Stimulated activated CD8-positive, alpha-beta memory T cell treated with anti-CD3 and anti-CD28 coated beads, Interleukin-4, amount 100 ng/mL, for 1 hour (primary cell): ENCODE measurements at places on chromosomes 13 and 19.

DNA sequence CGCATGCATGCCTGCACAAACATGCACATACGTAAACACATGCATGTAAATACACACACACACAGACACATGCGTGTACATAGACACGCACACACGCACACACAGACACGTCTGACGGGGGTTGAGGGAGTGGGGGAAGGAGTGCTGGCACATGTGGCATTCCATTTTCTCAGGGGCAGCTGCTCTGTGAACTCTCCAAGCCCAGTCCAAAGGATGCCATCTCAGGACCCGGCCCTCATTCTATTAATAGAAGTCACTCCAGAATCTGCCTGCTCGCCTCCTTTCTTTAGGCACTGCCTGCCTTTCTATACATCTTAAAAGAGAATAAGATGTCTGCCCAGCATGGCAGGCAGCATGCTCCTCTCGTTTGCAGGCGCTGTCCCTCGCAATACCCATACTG lies 5.3 kb downstream of the ARHGEF7 start:
- DNase-seq, result no peak

- DNase-seq, result no peak
These were observed 194.8 kb upstream of the ARGLU1 start for GRCh38 chr13:106762708-106763107.

DNA sequence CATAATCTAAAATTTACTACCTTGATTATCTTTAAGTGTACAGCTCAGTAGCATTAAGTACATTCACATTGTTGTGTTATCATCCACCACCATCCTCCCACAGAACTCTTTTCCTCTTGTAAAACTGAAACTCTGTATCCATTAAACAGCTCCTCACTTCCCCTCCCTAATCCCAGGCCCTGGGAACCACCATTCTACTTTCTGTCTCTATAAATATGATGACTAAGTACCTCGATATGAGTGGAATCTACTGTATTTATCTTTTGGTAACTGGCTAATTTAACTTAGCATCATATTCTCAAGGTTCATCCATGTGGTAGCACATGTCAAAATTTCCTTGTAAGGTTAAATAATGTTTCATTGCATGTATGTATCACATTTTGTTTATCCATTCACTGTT lies 49.0 kb upstream of the POMP start:
- DNase-seq, result no peak

GRCh38 chr13:51697855-51698254 lies 106.1 kb downstream of the DHRS12 start:
- DNase-seq, result no peak

- DNase-seq, result no peak
These were observed 19.2 kb downstream of the CEACAM6 start for GRCh38 chr19:41774515-41774980.

GRCh38 chr19:18110609-18111232 lies 13.1 kb downstream of the MAST3 start:
- DNase-seq, result no peak

GRCh38 chr13:59700281-59700680 lies 463.4 kb downstream of the DIAPH3 start:
- no peak for DNase-seq

GRCh38 chr13:77325371-77325980 lies 1.4 kb downstream of the MYCBP2 start:
- no peak for DNase-seq

DNA sequence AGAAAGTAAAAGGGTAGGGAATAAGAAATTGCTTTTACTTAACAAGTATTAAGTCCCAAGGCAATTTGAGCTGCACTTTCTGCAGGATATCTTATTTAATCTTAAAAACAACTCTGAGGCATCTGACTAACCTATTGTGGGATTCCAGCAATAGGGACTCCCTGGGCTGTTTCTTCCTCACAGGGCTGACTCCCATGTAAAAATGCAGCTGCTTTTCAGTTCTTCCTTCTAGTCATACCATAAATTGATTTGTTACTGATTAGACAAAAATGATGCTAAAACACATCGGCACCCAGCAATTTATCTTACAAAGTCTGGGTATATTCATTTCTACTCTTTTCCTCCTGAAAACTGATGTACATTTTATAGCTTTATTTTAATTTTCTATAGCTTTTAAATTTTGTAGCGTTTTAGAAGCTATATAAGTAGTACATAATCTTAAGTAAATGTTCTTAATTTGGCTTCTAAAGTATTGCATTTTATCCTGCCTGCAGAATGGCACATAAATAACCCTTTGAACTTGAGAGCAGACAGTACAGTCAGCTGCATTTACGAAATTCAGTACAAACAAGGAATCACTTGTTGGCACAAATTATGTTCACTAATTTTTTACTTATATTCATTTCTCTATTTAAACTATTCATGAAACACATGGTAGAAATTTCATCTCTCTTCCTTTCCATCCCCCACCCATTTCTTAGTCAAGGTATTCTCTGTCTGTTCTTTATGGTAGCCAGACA lies 102.4 kb upstream of the FRY start:
- DNase-seq, result no peak

GRCh38 chr13:39770221-39771090 lies 115.0 kb downstream of the COG6 start:
- DNase-seq, result no peak

GRCh38 chr13:30675717-30676116 lies 58.0 kb downstream of the USPL1 start:
- DNase-seq, result no peak

GRCh38 chr19:281992-282391 lies 9.2 kb downstream of the PLPP2 start:
- DNase-seq, result no peak

DNA sequence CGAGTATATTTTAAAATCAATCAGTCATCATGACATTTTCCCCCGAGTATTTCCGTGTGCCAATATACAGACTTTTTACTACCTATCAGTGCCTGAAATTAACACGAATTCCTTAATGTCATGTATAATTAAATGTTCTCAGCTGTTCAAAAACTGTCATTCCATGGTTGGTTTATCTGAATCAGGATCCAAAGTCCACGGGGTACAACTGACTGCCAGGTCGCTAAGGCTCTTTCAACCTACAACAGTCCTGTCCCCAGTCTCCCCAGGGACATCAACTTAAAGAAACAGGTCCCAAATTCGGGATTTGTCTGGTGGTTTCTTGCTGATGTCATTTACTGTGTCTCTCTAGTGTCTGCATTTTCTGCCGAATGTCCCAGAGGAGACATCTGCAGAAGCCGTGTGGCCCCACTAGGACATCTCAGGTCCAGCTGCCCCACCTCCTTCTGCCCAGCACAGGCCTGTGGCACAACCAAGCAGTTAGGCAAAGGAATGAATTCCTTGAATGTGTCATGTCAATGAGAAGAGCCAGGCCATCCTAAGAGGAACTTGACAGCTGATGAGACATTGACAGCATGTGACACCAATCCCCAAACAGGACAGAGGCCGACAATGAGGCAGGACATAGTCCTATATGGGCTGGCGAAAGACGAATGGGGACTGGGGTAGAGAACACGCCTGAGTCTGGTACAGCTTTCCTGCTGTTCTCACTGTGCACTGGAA lies 109.5 kb downstream of the STK24 start:
- DNase-seq, result no peak

DNA sequence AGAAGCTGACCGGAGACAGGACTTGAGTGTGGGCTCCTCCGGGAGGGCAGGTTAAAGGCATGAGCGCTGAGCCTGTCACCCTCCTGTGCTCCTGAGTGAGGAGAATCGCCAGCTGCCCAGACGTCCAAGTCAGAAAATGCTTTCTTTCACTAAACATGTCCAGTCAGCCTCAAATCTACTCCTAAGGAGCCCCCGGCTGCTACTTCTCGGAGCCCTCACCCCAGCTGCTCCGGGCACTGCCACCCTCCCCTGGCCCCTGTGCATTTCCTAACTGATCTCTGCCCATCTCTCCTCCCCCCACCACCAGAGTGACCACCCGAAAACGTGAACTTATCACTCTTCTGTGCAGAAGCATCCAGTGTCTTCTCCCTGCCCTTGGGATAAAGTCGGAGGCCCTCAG lies 277.5 kb upstream of the SOX1 start:
- DNase-seq, result no peak

DNA sequence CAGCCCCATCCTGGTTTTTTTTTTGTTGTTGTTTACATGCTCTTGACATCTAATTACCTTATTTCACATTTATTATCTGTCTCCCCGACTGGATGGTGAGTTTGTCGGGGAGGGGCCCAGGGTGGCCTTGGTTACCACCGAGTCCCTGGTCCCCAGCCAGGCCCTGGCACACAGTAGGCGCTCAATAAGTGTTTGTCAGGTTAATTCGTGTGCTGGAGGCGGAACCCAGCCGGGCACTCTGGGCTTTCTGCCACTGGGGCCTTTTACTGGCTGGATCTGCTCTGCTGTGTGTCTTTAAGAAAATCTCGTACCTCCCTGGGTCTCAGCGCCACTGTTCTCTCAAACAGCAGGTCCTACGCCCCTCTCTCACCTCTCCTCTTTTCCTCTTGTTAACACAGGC lies 4.6 kb downstream of the NRTN start:
- DNase-seq, result no peak

DNA sequence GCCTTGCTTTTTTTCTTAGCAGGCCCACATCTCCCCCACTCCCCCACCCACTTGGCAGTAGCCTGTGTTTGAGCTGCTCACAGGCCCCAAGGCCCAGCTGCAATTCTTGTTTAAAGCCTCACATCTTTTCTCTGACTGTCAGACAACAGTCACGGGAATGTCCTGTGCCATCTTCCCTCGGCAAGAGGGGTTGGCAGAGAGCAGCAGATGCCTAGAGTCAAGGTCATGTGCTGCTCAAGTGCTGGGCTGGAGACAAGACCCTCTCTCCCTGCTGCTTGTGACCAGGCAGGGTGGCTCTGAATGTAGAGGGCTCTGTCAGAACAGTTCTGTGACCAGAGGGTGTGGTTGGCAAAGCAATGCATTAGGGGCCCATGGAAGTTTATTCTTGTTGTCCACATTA lies 47.4 kb downstream of the BBC3 start:
- DNase-seq, result no peak

- no peak for DNase-seq
These were observed 327 bp downstream of the PTGER1 start for GRCh38 chr19:14474827-14475226.

- DNase-seq, result no peak
These were observed 7.7 kb downstream of the PGLYRP1 start for GRCh38 chr19:46014941-46015686.

DNA sequence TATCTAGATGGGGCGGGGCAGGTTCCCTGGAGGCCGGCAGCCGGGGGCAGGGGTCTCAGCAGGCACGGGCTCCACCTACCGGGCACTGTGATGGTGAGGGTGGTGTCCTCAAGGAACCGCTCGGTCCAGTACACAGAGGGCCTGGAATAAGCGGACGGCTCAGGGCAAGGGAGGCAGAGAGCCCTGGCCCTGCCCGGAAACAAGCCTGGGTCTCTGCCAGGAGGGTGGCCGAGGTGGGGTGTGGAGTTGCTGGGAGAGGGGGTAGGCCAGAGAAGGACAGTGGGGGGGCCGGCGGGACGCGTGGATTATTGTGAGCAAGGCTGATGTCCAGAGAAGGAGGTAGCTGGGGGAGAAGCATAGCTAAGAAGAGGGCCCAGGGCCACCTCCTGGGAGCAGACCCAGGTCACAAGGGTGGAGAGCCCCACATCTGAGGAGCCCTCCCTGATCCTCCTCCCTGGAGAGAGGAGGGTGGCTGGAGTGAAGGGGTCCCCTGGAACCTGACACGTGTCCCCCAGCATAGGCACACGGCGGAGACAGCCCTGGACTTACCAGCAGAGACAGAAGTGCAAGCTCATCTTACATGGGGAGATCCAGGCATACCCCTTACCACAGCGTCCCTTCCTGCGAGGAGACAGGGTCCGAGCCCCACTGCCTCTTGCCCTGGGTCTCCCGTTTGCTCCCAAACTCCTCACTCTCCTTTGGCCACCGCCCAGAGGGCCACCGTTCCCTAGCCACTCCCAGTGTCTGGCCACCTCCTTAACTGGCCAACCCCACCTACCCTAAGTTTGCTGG lies 29.0 kb upstream of the MIER2 start:
- no peak for DNase-seq

DNA sequence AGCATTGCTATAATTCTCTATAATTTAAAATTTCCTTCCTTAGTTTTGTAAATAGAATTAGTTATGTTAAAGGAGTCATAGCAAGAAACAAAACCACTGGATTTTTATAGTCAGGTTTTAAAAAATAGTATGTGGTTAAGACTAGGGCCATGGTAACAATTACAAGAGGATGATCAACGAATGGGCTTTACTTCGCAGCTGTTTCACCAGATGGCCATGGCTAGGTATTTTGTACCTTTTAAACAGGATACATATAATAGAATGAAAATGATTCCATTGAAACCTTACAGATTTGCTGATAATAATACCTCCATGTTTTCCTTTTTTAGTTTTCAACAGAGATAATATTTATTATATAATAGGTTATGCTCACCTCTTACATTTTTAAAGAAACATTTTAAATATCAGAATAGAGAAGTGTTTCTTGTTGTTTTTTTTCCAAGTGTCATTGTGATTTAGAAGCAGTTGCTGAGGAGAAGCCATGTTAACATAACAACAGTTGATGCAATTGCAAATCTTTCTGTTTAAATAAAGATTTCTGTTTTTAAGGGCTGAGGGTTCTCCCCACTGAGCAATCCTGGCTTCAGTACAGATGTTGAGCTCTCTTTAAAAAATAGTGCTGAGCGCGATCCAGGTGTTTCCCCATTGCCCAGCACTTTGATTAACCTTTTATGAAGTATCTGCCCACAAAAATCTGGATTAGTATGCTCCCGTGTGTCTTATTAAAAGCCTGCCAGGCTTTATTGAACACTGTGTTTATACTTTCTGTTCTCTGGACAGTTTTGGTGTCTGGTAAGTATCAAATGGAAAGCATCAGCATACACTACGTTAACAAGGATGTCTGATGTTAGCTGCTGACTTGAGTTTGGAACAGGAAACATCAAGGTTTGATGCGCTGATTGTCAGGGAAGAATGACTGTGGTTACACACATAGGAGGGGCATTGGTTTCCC lies 205.3 kb downstream of the HS6ST3 start:
- no peak for DNase-seq
